RPMI8226 (cell line): ENCODE measurements at places on chromosomes 12 and 14.
A peak's percentile ranks its signal among the peaks of the same experiment; 100 is the strongest.

DNA sequence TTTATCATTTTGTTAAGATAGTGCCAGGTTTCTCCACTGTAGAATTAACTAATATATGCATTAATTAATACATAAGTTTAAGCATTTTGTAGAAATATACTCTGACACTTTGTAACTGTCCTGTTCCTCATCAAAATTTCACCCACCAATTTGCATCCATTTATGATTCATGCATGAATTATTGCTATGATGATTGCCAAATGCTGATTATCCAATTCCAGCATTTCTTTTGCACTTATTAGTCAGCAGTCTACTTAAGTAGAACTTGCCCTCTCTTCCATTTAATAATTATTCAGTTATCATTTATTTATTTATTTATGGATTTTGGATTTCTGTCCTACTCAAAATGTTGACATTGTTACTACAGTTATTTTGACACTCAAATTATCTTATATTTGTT is 72.2 kb downstream of the SLC6A15 start:
- DNase-seq = no peak

GRCh38 chr12:11763760-11764520 is 114.5 kb downstream of the ETV6 start:
- DNase-seq = no peak

- DNase-seq = no peak
These were observed 120.7 kb upstream of the PCED1B start for GRCh38 chr12:46958599-46959290.

DNA sequence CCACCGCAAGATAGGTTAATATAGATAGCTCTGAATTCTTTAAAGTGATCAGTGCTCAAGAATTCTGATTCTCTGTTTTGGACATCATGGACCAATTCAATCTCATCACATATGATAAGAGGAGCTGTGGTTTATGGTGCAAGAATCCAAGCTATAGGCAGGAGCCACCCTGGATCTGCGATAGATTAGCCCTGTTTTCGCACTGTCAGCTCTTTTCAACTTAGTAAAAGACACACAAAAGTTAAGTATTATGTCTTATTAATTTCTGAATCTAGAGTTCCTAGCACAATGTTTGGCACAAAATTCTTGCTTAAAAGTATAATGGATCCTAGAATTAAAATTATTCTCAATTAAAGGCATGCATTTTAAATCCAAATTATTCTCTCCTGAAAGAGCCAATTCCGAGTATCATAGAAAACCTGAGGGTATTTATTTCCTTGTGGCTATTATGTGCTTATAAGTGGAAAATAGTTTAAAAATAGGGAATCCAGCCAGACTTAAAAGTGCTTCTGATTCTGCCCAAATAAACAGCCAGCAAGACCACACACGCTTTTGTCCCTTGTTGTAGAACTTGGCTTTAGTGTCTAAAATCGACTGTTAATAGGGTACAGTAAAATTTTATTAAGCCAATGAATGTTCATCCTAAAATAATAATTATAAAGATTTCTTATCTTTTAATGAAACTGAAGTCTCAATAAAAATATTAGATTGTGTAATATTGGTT is 184.9 kb upstream of the FLRT2 start:
- no peak for DNase-seq

GRCh38 chr12:132277374-132277941 is 51.9 kb downstream of the GALNT9 start:
- DNase-seq = no peak

DNA sequence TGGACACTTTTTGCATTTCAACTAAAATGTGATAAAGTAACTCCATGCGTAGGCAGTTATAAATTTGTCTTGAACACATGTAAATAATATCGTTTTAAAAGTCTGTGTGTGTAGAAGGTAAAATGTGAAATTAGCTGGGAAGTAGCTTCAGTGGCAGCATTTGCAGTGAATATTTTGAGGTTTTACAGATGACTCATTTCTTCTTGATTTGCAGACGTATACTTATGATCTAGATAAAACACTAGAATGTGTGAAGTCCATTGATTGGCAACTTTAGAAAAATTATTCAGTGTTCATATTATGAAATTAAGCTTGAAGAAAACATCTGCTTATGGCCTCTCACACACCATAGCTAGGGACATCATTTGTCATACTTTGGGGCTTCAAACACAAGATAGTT is 788.6 kb upstream of the NOVA1 start:
- no peak for DNase-seq

- DNase-seq = no peak
These were observed 162.3 kb downstream of the KCNH5 start for GRCh38 chr14:62882967-62883366.

DNA sequence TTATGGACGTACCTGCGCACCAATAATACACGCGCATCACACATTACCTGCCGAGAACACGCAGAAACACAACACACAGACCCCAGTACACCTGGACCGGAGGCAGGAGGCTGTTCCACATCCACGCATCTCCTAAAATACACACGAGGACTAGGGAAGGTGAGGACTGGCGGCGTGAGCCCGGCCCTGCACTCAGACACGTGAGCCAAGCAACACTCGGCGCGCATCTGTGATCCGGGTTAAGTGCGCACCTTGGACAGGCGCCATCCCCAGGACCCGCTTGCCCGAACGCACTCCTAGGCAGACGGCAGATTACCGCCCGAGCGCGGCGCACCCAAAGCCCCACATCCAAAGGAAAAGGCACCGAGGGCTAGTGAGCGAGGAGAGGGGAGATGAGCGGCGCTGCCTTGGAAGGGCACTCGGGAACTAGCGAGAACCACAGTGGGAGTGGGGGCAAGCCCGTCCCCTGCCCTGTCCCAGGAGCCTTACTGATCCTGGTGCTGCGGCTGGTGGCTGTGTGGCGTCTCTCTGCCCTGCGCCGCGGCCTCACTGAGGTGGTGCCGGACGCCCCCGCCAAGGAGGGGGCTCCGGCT is 417 bp downstream of the GLS2 start:
- peak; percentile 72 for DNase-seq

GRCh38 chr12:53938326-53939140 is at the start of gene HOXC13:
HOXC13 (plus strand) TSS chr12:53938831; CDS start chr12:53938907, 76 bp downstream.
- peak; percentile 40 for DNase-seq

- no peak for DNase-seq
These were observed 60.5 kb downstream of the DDX51 start for GRCh38 chr12:132083614-132083940.

- DNase-seq = peak; percentile 60
These were observed at the start of gene CD4 for GRCh38 chr12:6788972-6789924. CD4 (plus strand) TSS chr12:6789528; CDS start chr12:6800139, 10,611 bp downstream.

DNA sequence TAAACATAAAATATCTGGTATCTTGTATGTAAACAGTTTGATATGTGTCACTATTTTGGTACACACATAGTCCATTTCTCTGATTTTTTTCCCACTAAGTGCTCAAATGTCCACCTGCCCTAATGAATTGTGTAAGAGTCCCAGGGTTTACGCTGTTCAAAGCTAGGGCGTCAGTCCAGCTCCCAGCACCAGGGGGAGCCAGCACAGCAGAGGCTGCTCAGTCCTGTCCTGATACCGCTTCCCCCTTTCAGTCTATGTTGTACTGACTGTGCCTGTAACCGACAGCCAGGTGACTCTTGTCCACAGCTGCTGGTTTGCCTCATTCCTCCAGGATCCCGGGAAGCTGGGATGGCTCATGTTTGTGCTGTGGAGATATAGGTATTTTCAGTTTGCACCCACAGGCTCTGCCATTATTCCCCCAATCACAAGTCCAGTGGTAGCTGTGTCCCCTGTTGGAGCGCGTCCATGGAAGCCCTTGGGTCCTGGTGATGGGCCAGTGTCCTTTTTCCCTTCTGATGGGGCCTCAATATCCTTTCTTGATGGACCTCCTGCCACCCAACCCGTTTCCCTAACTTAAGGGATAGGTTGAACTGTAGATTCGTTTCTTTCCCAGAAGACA is 242.0 kb downstream of the NEDD1 start:
- DNase-seq = peak; percentile 45

- DNase-seq = no peak
These were observed 323.8 kb upstream of the SYT1 start for GRCh38 chr12:78540606-78541336.

GRCh38 chr12:101695706-101696105 is 1.7 kb upstream of the CHPT1 start:
- DNase-seq = no peak

DNA sequence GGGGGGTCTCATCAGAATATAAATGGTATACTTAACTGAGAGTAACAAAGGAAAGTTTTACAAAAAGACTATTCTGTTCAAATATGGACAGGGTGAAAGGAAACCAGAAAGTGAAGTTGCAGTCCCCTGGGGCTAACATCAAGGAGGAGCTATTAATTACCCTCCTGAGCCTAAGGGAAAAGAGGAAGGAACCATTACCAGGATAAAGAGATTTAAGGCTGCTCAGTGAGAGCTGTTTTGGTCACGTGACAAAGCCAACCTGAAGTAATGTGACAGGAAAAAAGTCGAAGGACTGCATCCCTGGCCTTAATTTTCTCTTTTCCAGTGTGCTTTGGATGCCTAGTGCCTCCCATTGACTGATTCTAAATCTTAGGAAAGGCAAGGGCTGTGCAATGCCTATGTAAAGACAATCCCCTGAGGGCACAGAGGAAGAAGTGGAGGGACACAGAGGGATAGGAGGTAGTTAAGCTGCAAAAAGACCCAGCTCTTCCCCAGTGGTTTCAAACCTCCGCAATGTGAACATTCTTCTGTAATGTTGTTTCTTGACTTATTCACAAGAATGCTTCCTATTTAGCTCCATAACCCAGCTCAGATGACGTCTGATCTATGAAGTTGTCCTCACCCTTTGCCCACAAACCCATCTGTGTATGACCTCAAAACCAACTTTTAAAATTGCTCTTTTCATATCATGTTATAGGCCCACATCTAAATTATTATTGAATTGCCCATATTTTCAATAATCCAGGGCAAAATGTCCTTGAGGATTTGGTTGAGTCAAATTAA is 187.7 kb upstream of the DCN start:
- DNase-seq = no peak

DNA sequence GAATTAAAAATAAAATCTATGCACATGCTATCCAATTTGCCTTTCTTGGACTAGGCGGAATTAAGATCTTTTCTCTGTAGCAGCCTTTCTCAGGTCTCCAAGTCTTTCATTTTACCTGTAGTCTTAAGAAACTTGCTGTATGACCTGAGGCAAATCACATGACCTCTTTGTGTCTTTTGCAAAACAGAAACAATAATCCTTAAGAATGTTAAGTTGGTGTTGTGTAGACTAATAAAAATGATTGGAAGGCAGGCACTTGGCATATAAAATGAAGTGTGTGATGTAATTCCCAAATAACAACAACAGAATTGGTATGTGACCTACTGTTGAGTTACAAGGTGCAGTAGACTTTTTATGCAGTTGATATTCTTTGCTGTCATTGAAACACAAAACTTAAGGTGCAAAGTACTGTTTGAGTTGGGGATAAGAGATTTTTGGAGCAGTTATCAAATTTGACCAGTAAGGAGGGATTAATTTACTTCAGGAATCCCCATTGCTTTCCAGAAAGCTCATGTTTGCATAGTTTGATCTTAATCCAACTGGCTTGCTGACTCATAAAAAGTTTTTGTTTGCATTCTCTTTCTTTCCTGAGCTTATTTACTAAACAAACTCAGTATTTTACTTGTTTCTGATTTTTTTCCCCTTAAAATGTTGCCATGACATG is 51.4 kb downstream of the SUSD6 start:
- no peak for DNase-seq

DNA sequence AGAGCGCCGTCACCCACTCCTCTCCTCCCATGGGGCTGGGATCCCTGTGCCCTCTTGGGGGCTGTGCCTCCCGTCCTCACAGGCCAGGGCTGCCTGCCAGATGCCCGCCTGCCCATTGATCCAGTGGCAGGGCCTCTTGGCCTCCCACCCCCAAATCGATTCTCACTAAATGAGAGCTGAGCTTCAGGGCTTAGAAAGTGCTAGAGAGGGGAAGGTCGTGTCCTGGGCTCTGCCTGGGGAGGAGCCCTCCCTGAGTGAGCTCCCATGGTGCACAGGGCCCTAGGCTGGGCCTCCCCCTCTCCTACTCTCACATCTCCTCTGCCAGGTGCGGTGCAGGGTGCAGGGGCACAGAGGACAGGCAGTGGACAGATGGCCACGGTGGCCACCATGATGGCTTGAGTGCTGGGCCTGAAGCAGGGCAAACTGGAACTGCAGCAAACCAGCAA is 9.2 kb downstream of the BEGAIN start:
- DNase-seq = no peak

GRCh38 chr12:89414322-89414721 is 62.0 kb upstream of the DUSP6 start:
- no peak for DNase-seq

- DNase-seq = peak; percentile 22
These were observed 1.1 kb downstream of the DIP2B start for GRCh38 chr12:50505675-50506530.

DNA sequence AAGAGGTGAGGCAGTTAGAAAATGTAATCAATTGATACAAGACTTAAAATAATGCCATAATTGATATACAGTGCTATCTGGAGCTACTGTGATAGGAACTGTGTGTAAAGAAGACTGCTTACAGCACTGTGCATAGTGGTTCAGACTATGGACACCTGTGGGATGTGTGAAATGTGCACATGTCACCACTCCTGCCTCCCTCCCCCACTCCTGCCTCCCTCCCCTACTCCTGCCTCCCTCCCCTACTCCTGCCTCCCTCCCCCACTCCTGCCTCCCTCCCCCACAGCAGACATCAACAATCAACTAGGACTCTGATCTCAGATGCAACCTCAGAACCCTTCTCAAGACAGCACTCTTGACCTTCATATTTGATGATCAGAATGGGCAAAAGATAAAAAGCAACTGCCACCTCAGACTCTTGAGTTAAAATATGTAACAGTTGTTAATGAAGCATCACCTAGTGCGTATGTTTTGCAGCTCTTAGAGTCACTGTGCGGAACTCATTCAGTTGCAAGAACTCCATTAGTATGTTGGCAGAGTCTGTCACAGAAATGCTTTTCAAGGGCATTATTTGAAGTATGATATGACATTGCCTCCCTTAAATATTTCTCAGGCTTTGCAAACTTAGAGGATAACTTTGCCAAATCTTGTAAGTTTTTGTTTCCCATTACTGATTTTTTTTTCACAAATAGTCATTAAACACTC is 255.2 kb upstream of the DDHD1 start:
- no peak for DNase-seq

DNA sequence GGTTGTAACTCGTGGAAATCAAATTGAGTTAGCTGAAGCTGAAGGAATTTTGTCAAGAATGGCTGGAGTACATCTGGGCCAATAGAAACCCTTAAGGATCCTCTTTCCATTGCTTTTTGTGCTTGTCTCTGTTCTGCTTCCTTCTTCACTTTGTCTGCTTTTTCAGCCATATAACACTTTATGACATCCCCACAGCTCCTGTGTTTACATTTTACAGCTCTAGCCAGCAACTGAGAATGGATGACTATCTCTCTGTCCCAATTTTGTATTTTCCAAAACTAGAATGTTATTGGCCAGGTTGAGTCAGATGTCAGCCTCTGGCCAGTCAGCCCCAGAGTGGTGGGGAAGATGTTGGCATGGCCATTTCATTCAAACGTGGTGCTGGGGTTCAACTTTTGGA is 57.6 kb downstream of the PELI2 start:
- no peak for DNase-seq

- DNase-seq = peak; percentile 82
These were observed 4.3 kb upstream of the CD9 start for GRCh38 chr12:6195665-6196535.

DNA sequence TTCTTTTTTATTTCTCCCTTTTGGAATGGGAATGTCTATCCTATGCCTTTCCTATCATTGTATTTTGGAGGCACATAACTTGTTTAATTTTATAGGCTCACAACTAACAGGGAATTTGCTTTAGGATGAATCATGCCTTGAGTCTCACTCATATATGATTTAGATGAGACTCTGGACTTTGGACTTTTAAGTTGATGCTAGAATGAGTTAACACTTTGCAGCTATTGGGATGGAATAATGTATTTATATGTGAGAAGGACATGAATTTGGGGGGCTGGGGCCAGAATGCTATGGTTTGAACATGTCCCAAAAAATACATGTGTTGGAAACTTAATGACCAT is 365.3 kb downstream of the ZFP36L1 start:
- DNase-seq = no peak
